ENCODE measurements at places on chromosomes 12 and 14.
A peak's percentile ranks its signal among the peaks of the same experiment; 100 is the strongest.

GRCh38 chr12:83432176-83432719 is 745.5 kb downstream of the TMTC2 start:
- DNase-seq, result no peak

- DNase-seq, result no peak
Measured at GRCh38 chr12:101002696-101003419, 207.2 kb downstream of the SLC5A8 start.

- DNase-seq, result no peak
Measured at GRCh38 chr12:4720637-4720995, 416 bp downstream of the GALNT8 start.

- DNase-seq, result no peak
Measured at GRCh38 chr12:22729957-22730443, 105.0 kb downstream of the ETNK1 start.

GRCh38 chr12:6434205-6435140 is 10.3 kb upstream of the CD27 start:
- peak; percentile 47 for DNase-seq

All from activated naive CD8-positive, alpha-beta T cell treated with anti-CD3 and anti-CD28 coated beads, Interleukin-2, amount 50 U/mL, for 24 hours (primary cell).